ENCODE measurements at places on chromosomes 12 and 14.

DNA sequence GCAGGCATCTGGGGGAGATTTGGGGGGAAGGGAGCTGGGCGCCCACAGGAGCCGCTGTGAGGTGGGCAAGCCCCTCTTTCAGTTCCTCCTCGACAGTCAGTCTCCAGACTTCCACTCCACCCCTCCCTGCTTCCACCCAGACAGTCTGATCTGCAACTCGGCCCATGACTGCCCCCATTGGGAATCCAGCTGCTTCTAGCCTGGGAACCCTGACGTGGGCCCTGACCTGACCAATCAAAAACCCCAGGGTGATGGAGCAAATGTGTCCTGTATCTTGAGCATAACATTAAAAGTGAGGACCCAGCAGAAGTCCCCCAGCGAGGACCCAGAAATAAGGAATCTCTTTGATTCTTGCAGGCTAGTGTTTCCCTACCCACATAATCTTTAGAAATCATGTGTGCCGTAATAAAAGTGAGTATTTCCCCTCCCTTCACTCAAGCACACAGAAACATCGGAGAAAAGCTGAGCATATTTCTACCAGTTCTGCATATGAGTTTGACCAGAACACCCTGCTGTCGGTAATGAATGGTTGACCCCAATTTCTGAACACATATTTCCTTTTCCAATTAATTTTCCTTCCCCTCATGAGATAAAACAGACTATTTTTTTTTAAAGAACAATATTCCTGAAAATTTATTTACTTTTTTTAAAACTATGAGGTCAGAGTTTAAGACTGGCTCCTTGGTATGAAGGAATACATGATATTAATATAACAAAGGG, 6.4 kb downstream of the SSH1 start:
- peaks cover 84% of the 10 kb centered on the region for H3K36me3 ChIP-seq
- DNase-seq, result no peak
- H3K4me1 ChIP-seq, result peaks cover 29% of the 10 kb centered on the region
- H3K4me3 ChIP-seq, result no peak overlapping the region
- H3K27ac ChIP-seq, result peak overlapping the region; percentile 94
- no peaks in the 10 kb centered on the region for H3K27me3 ChIP-seq

GRCh38 chr12:108720757-108721514, 10.4 kb downstream of the CORO1C start:
- H3K4me3 ChIP-seq, result no peak overlapping the region
- no peaks in the 10 kb centered on the region for H3K27me3 ChIP-seq
- peaks cover 31% of the 10 kb centered on the region for H3K36me3 ChIP-seq
- DNase-seq, result no peak
- peak overlapping the region; percentile 96 for H3K27ac ChIP-seq

DNA sequence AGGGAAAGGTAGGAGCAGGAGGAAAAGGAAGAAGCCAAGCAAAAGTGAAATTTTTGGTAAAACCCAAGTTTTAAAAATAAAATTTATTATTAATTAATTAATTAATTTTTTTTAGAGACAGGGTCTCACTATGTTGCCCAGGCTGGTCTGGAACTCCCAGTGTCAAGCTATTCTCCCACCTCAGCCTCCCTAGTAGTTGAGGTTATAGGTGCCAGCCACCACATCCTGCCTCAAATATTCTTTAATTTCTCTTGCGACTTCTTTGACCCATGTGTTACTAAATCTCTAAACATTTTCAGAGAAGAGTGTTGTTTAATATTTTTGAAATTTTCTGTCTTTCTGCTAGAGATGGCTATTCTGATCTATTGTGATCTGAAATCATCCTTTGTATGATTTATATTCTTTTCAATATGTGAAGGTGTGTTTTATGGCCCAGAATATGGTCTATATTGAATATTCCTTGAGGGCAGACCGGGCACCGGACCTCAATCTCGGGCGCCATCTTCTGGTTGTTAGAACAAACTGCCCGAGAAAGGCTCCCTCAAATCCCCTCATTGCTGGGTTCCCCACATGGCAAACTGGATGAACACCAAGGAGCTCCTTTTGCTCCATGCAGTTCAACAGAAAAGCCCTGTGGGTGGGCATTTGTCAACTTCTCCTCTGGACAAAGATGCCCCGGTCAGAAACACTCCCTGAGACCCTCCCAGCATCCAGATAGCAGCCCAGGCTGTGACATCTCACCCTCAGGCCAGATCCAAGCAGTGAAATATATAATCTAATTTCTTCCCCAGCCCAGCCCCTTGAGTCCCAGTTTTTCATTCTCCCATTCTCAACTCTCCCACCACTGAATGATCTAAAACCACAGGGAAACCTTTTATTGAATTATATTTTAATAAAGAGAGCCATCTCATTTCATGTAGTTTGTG, 110.5 kb downstream of the ASCL4 start:
- DNase-seq, result no peak
- no peaks in the 10 kb centered on the region for H3K4me1 ChIP-seq
- peaks cover 12% of the 10 kb centered on the region for H3K27me3 ChIP-seq
- no peak overlapping the region for H3K4me3 ChIP-seq
- no peaks in the 10 kb centered on the region for H3K36me3 ChIP-seq
- H3K27ac ChIP-seq, result no peak overlapping the region

DNA sequence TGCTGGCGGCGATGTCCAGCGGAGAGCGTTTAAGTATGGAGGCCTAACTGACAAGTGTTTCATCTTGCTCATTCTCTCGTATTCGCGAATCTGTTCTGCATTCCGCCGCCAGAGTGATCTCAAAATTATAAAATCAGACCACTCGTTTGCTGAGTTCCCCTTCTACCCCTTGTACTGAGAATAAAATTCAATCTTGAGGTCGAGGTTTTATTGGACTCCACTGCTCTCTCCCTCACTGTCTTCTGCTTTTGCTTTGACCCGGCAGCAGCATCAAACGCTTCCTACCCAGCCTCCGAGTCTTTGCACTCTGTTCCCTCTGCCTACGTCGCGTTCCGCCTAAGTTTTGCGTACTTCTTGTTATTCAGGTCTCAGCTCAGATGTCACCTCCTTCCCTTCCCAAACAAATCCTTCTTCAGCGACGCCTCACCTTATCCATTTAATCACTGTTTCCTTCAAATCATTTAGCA, 462 bp downstream of the KNTC1 start:
- DNase-seq, result no peak
- H3K27ac ChIP-seq, result peak overlapping the region; percentile 84
- peaks cover 75% of the 10 kb centered on the region for H3K36me3 ChIP-seq
- H3K4me3 ChIP-seq, result peak overlapping the region; percentile 83
- H3K4me1 ChIP-seq, result peaks cover 27% of the 10 kb centered on the region
- H3K27me3 ChIP-seq, result no peaks in the 10 kb centered on the region

GRCh38 chr12:6925540-6926279, 2.0 kb upstream of the ATN1 start:
- DNase-seq, result no peak
- H3K4me1 ChIP-seq, result peaks cover 32% of the 10 kb centered on the region
- peak overlapping the region; percentile 94 for H3K27ac ChIP-seq
- H3K27me3 ChIP-seq, result no peaks in the 10 kb centered on the region
- H3K36me3 ChIP-seq, result peaks cover 26% of the 10 kb centered on the region

DNA sequence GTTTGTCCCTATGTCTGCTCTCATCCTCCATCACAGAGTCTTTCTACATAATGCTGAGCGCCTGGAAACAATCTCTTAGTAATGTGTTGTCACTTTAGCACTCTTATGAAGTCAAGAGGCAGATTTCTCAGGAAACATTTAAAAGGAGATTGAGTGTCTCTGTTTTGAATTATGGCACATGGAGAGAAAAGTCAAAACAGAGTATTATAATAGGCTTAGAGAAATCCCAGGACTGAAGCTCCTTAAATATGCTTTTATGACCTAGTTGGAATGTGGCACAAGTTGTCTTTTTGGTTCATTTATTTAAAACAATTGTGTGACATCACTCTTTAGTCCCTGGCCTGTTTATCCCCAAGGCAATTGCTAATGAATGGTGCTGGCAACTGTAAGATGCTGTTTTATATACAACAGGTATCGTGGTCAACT, 117.8 kb upstream of the HIF1A start:
- no peaks in the 10 kb centered on the region for H3K36me3 ChIP-seq
- no peaks in the 10 kb centered on the region for H3K27me3 ChIP-seq
- H3K27ac ChIP-seq, result no peak overlapping the region
- peaks cover 37% of the 10 kb centered on the region for H3K4me1 ChIP-seq
- DNase-seq, result no peak

GRCh38 chr12:113116875-113117274, 18.7 kb downstream of the RASAL1 start:
- H3K4me1 ChIP-seq, result no peaks in the 10 kb centered on the region
- no peak overlapping the region for H3K27ac ChIP-seq
- H3K4me3 ChIP-seq, result no peak overlapping the region
- DNase-seq, result no peak

- no peaks in the 10 kb centered on the region for H3K27me3 ChIP-seq
- H3K4me1 ChIP-seq, result no peaks in the 10 kb centered on the region
- H3K27ac ChIP-seq, result no peak overlapping the region
These were observed 62.7 kb downstream of the RBM19 start for GRCh38 chr12:113903381-113903863.

GRCh38 chr14:99213101-99213500, 58.9 kb downstream of the BCL11B start:
- H3K27ac ChIP-seq, result no peak overlapping the region
- H3K36me3 ChIP-seq, result no peaks in the 10 kb centered on the region
- DNase-seq, result no peak
- no peaks in the 10 kb centered on the region for H3K27me3 ChIP-seq
- peaks cover 5% of the 10 kb centered on the region for H3K4me1 ChIP-seq
